Stimulated activated CD4-positive, alpha-beta T cell treated with anti-CD3 and anti-CD28 coated beads, Interleukin-1b, Interleukin-23, amount 100 ng/mL, for 4 hours (primary cell): ENCODE measurements at places on chromosomes 7 and 10.

- DNase-seq, result no peak
Measured at GRCh38 chr7:101537935-101538595, 91.0 kb downstream of the MYL10 start.

- no peak for DNase-seq
Measured at GRCh38 chr10:6721964-6722615, 142.0 kb upstream of the PRKCQ start.

- DNase-seq, result no peak
Measured at GRCh38 chr7:39714447-39715091, 91.2 kb downstream of the RALA start.

- DNase-seq, result no peak
Measured at GRCh38 chr7:38563741-38564140, 67.4 kb downstream of the AMPH start.

DNA sequence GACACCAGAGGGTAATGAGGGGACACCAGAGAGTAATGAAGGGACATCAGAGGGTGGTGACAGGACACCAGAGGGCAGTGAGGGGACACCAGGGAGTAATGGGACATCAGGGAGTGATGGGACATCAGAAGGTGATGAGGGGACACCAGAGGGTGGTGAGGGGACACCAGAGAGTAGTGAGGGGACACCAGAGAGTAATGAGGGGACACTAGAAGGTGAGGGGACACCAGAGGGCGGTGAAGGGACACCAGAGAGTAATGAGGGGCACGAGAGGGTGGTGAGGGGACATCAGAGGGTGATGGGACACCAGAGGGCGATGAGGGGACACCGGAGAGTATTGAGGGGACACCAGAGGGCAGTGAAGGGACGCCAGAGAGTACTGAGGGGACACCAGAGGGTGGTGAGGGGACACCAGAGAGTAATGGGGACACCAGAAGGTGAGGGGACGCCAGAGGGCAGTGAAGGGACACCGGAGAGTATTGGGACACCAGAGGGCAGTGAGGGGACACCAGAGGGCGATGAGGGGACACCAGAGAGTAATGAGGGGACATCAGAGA, 10.6 kb downstream of the NACAD start:
- no peak for DNase-seq

- DNase-seq, result peak; percentile 69
Measured at GRCh38 chr7:73606801-73607691, 17.3 kb downstream of the MLXIPL start.

DNA sequence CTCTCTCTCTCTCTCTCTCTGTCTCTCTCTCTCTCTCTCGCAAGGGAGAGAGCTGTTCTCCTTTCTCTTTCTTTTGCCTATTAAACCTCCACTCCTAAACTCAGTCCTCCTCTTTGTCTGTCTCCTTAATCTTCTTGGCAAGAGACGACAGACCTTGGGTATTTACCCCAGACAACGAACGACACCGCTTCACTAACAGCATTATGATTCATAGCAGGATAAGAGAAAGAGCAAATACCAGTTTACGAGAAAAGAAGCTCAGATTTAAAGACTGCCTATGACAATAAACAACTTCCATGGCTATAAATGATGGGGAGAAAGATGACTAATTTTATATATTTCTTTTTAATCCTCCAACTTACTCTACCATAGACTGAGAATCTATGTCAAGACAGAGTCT, 1396.5 kb upstream of the CELF2 start:
- DNase-seq, result no peak
